Activated naive CD8-positive, alpha-beta T cell treated with anti-CD3 and anti-CD28 coated beads, Interleukin-2, amount 50 U/mL, for 16 hours (primary cell): ENCODE measurements at places on chromosomes 7 and 10.

DNA sequence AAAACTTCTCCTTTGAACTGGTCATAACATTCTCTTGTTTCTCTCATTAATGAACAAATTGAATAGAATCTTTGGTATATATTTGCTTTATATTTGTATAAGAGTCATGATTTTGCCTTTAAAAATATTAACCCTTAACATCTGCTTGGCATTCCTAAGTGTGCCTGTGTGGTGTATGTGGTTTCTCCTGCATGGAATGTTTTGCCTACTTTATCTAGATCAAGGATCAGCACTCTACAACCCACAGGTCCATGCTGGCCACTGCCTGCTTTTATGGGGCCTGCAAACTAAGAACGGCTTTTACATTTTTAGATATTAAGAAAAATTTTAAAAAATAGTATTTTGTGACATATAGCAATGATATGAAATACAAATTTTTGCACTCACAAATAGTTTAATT lies 4.3 kb upstream of the LAMB4 start:
- DNase-seq: no peak

DNA sequence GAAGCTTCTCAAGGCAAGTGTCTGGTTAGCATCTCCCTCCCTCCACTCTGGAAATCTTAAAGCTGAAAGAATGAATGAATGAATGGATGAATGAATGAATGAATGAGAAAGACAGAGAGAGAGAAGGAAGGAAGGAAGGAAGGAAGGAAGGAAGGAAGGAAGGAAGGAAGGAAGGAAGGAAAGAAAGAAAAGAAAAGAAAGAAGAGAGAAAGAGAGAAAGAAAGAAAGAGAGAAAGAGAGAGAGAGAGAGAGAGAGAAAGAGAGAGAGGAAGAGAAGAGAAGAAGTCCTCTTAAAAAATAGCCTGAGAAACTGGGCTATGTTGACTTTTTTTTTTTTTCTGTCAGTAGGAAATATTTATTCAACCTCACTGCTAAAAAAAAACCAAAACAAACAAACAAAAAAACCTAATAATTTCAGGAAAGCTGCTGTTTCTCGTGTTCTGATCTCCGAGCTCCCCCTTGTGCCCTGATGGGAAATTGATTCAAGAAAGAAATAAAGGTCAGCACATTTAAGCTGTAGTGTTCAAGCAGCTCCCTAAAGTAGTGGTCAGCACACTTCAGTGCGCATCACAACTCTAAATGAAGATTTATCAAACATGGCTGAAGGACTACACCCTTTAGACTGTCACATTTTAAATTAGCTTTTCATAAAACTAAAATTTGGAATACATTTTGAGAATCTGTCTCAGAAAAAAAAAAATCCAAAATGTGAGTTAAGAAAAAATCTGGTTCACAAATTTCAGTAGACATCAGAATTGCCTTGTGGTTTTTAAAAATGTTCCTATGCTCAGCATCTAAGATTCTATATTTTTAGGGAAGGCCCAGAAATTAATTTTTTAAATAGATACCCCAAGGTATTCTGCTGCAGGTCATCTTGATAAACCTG lies 154.3 kb downstream of the ELAPOR2 start:
- DNase-seq: no peak

GRCh38 chr10:27642023-27642589 lies 103.5 kb downstream of the MKX start:
- DNase-seq: no peak

- DNase-seq: no peak
Observed at GRCh38 chr10:49076319-49076718, 39.0 kb downstream of the VSTM4 start.

GRCh38 chr7:78675511-78675910 lies 778.0 kb downstream of the MAGI2 start:
- no peak for DNase-seq

- no peak for DNase-seq
Observed at GRCh38 chr7:81608748-81609382, 161.0 kb downstream of the HGF start.

DNA sequence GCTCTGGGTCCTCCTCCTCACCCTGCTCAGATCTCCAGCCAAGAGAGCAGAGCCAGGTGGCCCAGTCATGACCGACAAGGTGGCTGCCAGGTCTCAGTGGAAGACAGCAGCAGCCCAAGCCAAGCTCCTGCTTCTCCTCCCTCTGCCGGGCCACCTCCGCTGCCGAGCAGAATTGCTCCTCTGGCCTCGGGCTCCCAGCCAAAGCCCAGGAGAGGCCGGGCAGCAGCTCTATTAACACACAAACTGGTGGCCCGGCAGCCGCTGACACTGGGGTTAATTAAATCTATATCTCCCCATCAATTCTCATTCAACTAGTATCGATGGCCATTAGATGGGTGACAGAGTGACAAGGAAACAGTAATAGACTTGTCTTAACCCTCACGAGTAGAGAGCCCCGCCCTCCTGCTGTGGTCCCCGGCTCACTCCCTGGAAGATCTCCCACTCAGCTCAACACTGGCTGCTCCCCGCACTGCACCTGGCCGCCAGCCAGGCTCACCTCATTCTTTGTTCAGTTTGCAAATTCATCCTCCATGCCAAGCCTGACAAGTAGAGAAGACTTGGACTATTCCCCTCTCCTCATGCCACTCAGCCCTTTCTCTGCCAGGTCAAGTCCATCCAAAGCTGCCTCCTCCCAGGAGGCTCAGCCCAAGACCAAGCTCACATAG lies 74.1 kb upstream of the UNC5B start:
- no peak for DNase-seq

- no peak for DNase-seq
Observed at GRCh38 chr7:116547347-116547746, 22.5 kb downstream of the CAV1 start.

- no peak for DNase-seq
Observed at GRCh38 chr7:10824154-10824553, 149.5 kb upstream of the PHF14 start.

- DNase-seq: no peak
Observed at GRCh38 chr10:99685597-99685967, 26.3 kb downstream of the ENTPD7 start.

GRCh38 chr10:131055437-131055836 lies 256.1 kb downstream of the TCERG1L start:
- no peak for DNase-seq

DNA sequence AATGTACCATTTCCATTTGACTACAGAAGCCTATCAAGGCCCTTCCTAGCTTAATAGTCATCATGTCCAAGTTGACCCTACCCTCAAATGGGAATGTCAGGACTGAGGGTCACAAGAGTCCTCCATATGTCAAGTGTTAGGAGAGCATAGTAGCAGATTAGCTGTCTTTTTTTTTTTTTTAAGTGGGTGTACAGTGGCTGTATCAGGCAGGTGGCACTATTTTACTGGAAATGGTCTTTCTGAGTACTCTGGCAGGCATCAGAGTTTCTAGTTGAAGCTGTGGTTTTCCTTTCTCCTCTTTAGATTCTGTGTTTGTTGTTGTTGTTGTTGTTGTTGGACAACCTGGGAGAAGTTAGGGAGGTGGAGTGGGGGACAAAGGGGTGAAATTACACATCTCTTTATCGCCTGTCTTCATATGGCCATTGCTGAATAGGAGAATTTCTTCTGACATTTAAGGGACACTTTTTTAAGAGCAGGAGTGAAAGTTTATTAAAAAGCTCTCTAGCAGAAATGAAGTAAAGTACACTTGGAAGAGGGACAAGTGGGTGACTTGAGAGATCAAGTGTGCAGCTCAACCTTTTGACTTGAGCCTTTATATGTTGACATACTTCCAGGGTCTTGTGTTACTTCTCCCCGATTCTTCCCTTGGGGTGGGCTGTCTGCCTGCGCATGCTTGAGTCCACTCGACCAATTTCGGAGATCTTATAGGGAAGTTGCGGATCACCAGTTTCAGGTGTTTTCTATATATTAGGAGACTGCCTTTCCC lies 104.1 kb upstream of the FOXP2 start:
- DNase-seq: no peak

GRCh38 chr7:116812860-116813259 lies 49.5 kb upstream of the CAPZA2 start:
- DNase-seq: no peak

GRCh38 chr10:70461397-70462348 lies 16.9 kb upstream of the PALD1 start:
- DNase-seq: no peak

- DNase-seq: no peak
Observed at GRCh38 chr7:142739923-142740492, 9.3 kb upstream of the PRSS1 start.

- DNase-seq: no peak
Observed at GRCh38 chr10:93445097-93445960, 36.8 kb downstream of the MYOF start.

DNA sequence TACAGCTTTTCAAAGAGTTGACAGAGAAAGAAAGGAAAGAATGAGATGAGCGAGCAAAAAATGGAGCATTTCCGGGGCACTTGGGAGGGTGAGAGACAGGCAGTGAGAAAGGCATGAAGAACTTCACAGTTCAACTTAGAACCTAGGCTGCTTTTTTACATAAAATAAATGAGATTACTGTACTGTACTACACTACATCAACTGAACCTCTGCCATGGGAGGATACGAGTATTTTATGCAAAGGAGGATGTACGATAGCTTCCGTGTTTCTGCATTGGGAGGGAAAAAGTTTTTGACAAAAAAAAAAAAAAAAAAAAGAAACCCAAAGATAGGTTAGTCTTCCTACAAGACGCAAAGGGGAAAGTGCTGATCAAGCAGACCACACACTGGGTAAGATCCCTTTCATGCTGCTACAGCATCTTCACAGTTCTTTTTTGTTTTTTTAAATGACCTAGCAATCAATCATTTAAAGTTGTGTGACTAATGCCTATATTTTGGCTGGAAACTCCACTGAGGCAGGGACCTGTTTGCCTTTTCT lies 88.0 kb downstream of the RAPGEF5 start:
- no peak for DNase-seq

- DNase-seq: no peak
Observed at GRCh38 chr7:27464970-27465369, 197.7 kb downstream of the HIBADH start.

GRCh38 chr10:31947144-31947926 lies 18.7 kb upstream of the ARHGAP12 start:
- DNase-seq: no peak

DNA sequence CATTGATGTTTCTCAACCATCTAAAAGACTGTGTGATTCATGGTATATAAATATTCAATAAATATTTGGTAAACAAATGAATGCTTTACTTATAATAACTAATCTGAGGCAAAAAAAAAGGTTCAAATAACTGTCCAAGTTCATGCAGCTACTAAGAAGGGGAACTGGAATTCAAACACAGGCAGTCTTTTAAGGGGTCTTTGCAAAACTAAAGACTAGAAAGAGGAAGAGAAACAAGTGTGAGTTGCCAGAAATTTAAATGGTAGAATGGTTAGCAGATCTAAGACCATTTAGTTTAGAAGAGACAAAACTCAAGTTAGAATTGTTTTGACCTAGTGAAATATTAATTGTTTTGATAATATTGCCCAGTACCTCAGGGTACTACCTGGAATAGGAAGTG lies 642.0 kb upstream of the LRRN3 start:
- DNase-seq: no peak

GRCh38 chr10:74156919-74157289 lies 5.9 kb downstream of the ADK start:
- DNase-seq: no peak

- no peak for DNase-seq
Observed at GRCh38 chr7:43648473-43649406, 65.8 kb downstream of the STK17A start.

DNA sequence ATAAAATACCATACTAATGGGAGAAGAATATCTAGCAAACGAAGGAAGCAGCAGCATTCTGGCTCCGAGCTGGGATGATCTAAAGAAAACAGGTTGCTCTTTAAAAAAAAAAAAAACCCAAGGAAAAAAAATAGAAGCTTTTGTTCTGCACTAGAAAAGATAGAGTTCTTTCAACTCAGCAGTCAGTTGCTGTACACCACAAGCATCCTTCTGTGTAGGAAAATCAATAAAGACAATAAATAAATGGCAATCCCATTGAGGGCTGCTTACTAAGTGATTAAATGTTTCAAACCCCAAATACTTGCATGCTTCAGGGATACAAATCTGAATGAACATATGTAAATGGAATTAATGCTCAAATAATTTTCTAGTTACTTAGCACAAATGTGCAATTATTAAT lies 207.1 kb downstream of the TEX36 start:
- no peak for DNase-seq

GRCh38 chr7:11168650-11169170 lies 195.0 kb downstream of the PHF14 start:
- no peak for DNase-seq

- no peak for DNase-seq
Observed at GRCh38 chr7:157001920-157002818, 8.3 kb downstream of the MNX1 start.

DNA sequence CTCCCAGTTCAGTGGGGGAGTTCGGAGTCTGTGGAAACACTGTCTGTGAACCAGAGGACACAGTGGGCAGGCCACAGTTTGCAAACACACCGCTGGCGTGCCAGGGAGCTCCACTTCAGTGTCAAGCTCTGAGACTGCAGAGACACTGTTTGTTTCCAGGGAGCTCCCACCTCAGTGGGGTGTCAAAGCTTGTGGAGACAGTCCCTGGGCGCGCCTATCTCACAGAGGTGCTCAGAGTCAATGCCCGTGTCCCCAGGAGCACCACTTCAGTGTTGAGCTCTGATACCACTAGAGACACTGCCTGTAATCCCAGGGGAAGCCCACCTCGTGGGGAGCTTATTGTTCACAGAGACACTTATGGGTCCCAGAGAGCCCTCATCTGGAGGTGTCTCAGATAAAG lies 4.3 kb downstream of the MYO1G start:
- DNase-seq: no peak

DNA sequence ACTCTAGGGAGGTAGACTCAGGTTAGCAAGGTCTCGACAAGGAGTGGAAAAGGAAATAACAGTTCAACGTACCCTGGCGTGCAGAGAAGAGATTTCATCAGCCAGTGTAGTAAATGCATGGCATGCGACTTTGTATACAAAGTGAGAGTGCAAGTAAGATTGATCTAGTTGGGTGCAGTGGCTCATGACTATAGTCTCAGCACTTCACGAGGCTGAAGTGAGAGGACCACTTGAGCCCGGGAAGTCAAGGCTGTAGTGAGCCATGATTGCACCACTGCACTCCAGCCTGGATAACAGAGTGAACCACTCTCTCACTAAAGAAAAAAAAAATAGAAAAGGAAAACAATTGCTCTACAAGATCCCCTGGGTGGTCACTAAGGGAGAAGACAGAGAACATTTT lies 528.6 kb downstream of the SORCS1 start:
- no peak for DNase-seq

- no peak for DNase-seq
Observed at GRCh38 chr7:48390388-48391327, 219.4 kb downstream of the ABCA13 start.

DNA sequence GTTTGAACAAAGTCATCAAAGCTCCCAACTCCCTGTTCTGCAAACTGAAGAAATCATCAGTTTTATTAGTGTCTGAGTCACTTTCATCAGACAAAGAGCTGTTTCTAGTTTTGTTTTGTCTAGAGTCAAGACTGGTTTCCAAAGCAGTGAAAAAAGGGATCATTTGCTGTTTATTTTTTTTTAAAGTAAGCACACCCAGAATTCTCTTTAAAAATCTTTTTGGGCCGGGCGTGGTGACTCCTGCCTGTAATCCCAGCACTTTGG lies 972.0 kb upstream of the CELF2 start:
- DNase-seq: no peak
